Esophagus muscularis mucosa (tissue), 4 donors: ENCODE measurements at places on chromosomes 2 and 18. TPM values are rescaled to one million over a fixed set of nuclear protein-coding genes. Genes with fewer than 3 reads are reported as not detected.

DNA sequence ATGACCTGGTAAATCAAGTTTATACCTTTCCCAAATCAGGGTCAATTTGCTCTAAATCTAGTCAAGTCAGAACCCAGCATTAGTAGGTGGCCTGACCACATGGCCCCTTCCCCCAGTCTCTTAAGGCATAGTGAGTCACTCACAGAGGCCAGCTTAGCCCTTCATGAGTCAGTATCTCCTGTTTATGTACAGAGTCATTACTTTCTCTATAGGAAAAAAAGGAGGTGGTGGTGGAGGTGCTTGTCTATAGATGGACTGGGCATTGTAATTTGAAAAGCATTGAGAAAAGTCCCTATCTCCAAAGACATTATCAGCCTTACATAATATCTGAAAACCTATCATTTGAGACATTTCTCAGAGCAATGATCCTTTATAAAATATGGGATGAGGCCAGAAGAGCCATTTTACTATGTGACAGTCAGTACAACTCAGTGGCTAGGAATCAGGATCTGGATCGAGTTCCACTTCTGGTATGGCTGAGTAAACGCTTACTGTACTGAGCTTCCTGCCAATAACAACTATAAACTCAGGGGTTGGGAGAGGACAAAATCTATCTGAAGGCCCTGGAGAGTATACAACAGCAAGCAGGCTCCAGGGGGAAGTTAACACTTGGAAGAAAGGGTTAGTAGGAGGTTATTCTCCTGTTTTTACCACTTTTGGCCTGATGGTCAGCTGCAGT, 22.5 kb upstream of the SIGLEC15 start:
- DNase-seq: no peak

The FEV gene
- total RNA-seq: not detected

DNA sequence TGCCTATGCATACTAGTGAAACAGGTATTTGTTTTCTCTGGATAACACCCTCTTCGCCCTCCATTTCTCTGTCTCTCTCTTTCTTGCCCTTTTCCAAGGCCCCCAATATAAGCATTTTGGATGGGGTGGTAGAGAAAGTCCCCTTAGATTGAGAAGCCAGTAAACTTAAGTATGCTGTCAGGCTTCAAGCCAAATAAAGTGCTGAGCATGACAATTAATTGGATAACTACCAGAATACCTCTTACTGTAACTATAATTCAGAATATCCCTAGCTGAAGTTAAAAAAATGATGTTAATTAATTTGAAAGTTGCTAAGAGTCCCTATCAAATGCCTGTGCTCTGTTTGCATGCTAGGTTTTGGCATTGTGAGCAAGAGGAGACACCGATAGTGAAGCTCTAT, 324.8 kb downstream of the PARD3B start:
- DNase-seq: no peak

DNA sequence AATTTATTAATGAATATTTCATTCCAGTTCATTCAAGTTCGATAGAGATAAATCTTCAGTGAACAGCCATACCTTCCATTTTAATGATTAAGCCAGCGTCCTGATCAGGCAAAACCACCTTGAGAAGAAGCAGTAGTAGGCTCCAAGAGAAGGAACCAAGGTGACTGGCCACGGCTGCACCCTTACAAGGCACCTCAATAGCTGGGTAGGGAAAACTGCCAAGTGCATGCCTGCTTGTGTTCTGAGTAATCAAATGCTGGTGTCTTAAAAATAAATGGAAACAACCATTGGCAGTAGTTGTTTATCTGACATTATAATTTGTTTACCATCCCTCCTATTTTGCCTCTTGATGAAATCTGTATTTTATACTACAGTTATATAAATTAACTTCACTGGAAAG, 10.0 kb upstream of the FEZ2 start:
- no peak for DNase-seq

DNA sequence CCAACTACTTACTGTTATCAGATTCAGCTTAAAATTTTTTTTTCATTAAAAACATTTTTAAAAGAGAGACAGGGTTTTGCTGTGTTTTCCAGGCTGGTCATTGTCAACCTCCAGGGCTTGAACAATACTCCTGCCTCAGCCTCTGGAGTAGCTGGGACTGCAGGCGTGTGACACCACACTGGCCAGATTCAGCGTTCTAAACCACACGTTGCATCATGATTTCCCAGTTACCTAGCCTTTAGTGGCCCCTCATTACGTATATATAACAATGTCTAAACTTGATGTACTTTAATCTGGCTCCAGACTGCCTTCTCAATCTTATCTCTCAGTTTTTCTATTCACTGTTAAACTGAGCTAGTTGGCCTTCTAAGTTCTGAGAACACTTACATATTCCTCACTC, 89.6 kb downstream of the COMMD1 start:
- DNase-seq: no peak
